ENCODE measurements at places on chromosomes 4 and X. TPM values are rescaled to one million over a fixed set of nuclear protein-coding genes. Genes with fewer than 3 reads are reported as not detected.
A peak's percentile ranks its signal among the peaks of the same experiment; 100 is the strongest.

GRCh38 chr4:139229534-139230039, 50.4 kb downstream of the MGARP start:
- no peaks in the 10 kb centered on the region for H3K4me1 ChIP-seq
- H3K27ac ChIP-seq: no peak overlapping the region
- no peak overlapping the region for H3K4me3 ChIP-seq
- no peaks in the 10 kb centered on the region for H3K36me3 ChIP-seq
- no peaks in the 10 kb centered on the region for H3K27me3 ChIP-seq
- peak; percentile 81 for DNase-seq

- H3K27ac ChIP-seq: peak overlapping the region; percentile 87
- DNase-seq: peak; percentile 17
- H3K4me3 ChIP-seq: peak overlapping the region; percentile 88
- H3K27me3 ChIP-seq: no peaks in the 10 kb centered on the region
- no peaks in the 10 kb centered on the region for H3K4me1 ChIP-seq
- H3K36me3 ChIP-seq: no peaks in the 10 kb centered on the region
Measured at GRCh38 chr4:77819404-77819842, 255 bp upstream of the CNOT6L start.

GRCh38 chr4:170001745-170002267, 24.4 kb downstream of the MFAP3L start:
- no peaks in the 10 kb centered on the region for H3K4me1 ChIP-seq
- no peaks in the 10 kb centered on the region for H3K27me3 ChIP-seq
- H3K4me3 ChIP-seq: no peak overlapping the region
- no peak for DNase-seq
- H3K27ac ChIP-seq: no peak overlapping the region

DNA sequence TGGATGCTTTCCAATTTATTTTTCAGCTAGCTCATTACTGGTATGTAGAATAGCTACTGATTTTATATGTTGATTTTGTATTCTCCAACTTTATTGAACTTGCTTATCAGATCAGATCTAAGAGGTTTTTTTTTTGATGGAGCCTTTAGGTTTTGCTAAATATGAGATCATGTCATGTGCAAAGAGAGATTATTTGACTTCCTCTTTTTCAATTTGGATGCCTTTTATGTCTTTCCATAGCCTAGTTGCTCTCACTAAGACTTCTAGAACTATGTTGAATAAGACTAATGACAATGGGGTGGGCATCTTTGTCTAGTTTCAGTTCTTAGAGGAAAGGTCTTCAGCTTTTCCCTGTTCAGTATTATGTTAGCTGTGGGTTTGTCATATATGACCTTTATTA, 11.7 kb downstream of the MAGEE1 start:
- H3K27me3 ChIP-seq: no peaks in the 10 kb centered on the region
- DNase-seq: no peak
- H3K36me3 ChIP-seq: no peaks in the 10 kb centered on the region
- no peak overlapping the region for H3K4me3 ChIP-seq

DNA sequence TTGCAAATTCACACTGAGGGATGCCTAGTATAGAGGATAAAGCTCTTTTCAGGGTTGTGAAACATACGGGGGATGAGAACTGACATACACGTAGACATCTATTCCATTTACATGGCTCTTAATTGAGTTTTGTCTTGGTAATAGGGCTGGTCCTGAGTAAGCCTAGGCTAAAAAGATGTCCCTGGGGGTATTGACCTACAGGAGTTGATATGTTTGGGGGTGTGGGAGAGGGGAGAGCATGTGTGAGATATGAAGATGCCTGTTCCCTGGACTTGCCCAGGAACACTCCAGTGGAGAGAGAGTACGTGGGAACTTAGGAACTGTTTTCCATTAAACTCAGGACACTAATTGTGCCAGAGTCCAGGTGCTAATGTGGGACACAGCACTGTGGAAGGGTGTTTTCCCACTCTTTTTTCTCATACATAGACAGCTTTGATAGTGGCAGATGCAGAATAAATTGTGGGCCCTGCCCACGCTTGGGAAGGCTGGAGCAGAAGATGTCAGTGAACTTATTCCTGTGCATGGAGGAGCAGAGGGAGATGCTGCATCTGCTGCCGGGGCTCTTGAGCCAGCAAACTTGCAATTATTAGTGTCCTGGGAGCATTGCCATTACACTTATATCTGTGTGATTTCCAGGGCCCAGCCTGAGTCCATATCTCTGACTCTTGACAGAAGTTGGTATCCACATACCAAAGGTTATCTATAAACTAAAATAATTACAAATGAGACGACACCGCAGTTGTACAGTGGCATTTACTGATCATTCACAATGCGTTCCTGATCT, 20.7 kb downstream of the SYNPO2 start:
- DNase-seq: no peak
- no peaks in the 10 kb centered on the region for H3K27me3 ChIP-seq
- H3K4me1 ChIP-seq: no peaks in the 10 kb centered on the region
- H3K4me3 ChIP-seq: no peak overlapping the region
- H3K36me3 ChIP-seq: no peaks in the 10 kb centered on the region
- no peak overlapping the region for H3K27ac ChIP-seq

- H3K36me3 ChIP-seq: no peaks in the 10 kb centered on the region
- no peak overlapping the region for H3K4me3 ChIP-seq
- H3K4me1 ChIP-seq: no peaks in the 10 kb centered on the region
- no peaks in the 10 kb centered on the region for H3K27me3 ChIP-seq
Measured at GRCh38 chrX:129746557-129747470, 8.0 kb downstream of the XPNPEP2 start.

DNA sequence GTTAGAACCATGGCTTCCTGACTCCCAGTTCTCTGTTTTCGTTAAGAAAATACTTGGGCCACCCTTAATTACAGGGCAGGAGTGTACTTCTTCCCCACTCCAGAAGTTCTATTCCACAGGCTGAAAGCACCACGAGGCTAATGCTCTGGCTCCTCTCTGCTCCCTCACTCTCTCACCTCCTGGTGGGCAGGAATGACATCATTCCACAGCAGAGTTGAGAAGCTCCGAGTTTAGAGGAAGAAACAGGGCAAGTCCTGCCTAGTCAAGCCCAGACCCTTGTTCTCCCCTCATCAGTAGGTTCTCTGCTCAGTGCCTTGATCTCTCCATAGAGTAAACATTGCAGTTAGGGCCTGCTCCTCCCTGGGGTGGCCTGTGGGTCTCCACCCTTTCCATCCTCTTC, 343.8 kb upstream of the CLNK start:
- no peaks in the 10 kb centered on the region for H3K27me3 ChIP-seq
- DNase-seq: no peak
- H3K27ac ChIP-seq: no peak overlapping the region
- H3K36me3 ChIP-seq: no peaks in the 10 kb centered on the region
- H3K4me3 ChIP-seq: no peak overlapping the region
- H3K4me1 ChIP-seq: no peaks in the 10 kb centered on the region

DNA sequence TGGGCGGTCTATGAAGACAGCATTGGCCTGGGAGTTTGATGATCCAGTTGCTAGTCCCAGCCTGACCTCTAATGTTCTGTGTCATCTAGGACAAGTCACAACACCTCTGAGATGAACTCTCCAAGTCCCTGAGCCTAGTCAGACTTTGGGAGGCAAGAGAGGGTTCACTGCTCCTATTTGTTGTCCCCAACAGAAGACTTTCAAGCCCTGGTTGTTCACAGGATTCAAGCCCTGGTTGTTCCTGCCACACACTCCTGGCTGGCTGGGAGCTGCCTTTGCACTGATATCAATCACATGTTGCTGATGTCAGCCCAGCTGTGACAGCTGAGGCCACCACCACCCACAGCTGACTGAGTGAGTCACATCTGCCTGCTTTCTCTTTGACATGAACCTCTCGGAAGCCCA, 253.2 kb upstream of the RASGEF1B start:
- H3K27ac ChIP-seq: no peak overlapping the region
- H3K4me3 ChIP-seq: no peak overlapping the region

DNA sequence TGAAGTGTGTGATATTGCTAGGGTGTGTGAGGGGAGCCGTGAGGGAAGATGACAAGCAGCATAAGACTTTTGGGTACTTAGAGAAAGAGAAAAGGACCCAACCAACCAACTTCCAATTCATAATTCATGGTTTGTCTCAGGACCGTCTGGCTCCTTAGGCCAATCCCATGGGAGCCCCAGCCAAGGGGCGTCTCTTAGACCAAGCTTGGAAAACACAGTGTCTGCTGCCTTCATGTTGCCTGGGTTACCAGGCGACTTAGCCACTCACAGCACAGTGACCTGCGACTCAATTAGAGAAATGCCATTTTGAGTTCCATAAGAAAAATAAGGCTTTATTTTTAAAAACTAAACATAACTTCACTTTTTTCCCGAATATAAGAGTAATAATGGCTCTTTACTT, 32.7 kb downstream of the BST1 start:
- H3K4me3 ChIP-seq: no peak overlapping the region
- no peak for DNase-seq
- H3K27ac ChIP-seq: no peak overlapping the region

GRCh38 chrX:13432414-13433297, 112.8 kb upstream of the ATXN3L start:
- no peaks in the 10 kb centered on the region for H3K36me3 ChIP-seq
- no peak overlapping the region for H3K4me3 ChIP-seq
- H3K27me3 ChIP-seq: no peaks in the 10 kb centered on the region
- DNase-seq: peak; percentile 98

DNA sequence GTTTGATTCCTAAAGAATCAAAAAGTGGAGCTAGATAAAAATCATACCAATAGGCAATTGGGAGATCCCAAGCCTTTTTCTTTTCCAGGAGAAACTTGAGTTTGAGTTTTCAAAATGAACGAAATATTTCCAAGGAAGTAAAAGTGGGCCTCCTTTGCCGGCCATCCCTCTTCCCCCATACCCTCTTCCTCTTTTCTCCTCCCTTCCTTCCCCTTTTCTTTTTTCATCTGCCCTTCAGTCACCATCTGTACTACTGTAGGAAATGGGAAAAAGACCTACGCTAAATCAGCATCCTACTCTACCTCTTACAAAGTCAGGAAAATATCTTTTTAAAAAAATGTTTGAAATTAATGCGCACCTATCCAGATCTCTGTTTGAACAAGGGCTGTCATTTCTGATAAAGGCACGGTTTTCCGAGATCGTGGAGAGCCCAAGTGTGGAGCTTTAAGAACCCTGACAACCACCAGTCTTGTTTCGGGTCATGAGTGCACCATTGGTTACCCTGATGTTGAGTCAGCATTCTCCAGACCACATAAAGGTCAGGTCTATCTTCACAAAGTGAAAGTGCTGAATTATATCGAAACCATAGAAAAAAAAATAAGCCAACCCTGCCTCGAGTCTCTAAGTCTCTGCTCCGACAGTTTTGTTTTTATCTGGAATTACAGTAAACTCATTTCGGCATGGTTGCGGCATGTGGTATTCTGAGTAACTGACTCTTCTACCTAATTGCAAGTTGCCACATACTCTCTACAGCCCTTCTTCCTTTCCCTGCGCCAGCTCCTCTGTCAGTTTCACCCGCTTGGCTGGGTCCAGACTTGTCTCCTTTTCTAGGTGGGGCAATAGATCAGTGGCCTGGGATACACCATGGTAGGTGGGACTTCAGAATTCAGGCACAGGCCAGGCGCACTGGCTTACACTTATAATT, 140.2 kb upstream of the KLF3 start:
- H3K4me1 ChIP-seq: no peaks in the 10 kb centered on the region
- no peaks in the 10 kb centered on the region for H3K36me3 ChIP-seq
- H3K4me3 ChIP-seq: no peak overlapping the region
- no peak overlapping the region for H3K27ac ChIP-seq

GRCh38 chr4:85682391-85682790, 207.4 kb downstream of the ARHGAP24 start:
- no peak overlapping the region for H3K27ac ChIP-seq
- H3K4me3 ChIP-seq: no peak overlapping the region
- no peaks in the 10 kb centered on the region for H3K27me3 ChIP-seq
- no peak for DNase-seq
- H3K4me1 ChIP-seq: no peaks in the 10 kb centered on the region
- H3K36me3 ChIP-seq: no peaks in the 10 kb centered on the region

Gene ETDA
- not detected for total RNA-seq

Gene NMU
- total RNA-seq: not detected

DNA sequence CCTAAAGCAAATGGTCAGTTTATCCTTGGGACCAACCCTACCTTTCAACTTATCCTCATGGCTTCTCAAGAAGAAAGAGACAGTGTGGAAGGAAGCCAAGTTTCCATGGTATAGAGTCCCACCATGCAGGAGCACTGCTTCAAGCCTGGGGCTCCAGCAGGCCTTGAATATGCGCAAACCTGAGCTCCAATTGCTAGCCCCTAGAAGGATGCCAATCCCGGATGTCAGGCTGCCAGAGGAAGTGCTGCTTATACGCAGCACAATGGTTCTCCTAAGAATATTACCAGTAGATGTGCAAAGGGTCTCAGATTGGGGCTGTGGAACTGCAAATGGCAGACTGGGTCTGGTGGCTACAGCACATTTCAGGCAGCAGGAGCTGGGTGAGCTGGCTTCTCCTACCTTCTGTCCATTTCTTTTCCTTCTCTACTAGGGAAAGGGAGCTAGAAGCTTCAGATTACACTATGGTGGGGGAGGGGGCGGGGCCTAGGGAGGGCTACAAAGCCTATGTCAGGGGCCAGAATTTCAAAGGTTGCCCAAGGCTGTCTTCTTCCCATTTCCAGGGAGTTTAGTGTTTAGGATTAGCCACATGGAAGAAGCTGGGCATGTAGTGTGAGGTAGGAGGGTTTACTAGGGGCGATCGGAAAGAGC, 40.7 kb upstream of the CITED1 start:
- no peaks in the 10 kb centered on the region for H3K36me3 ChIP-seq
- no peak overlapping the region for H3K4me3 ChIP-seq
- no peak overlapping the region for H3K27ac ChIP-seq
- no peaks in the 10 kb centered on the region for H3K27me3 ChIP-seq

GRCh38 chr4:73308286-73308685, 49.7 kb upstream of the ANKRD17 start:
- H3K36me3 ChIP-seq: no peaks in the 10 kb centered on the region
- peak overlapping the region; percentile 23 for H3K27ac ChIP-seq
- H3K4me3 ChIP-seq: no peak overlapping the region
- no peaks in the 10 kb centered on the region for H3K27me3 ChIP-seq
- peak; percentile 51 for DNase-seq

GRCh38 chr4:2168469-2169319, 73.2 kb downstream of the HAUS3 start:
- H3K27ac ChIP-seq: no peak overlapping the region
- no peak overlapping the region for H3K4me3 ChIP-seq
- H3K27me3 ChIP-seq: no peaks in the 10 kb centered on the region
- H3K36me3 ChIP-seq: no peaks in the 10 kb centered on the region
- DNase-seq: no peak
- H3K4me1 ChIP-seq: no peaks in the 10 kb centered on the region

GRCh38 chrX:148380650-148381561, 119.5 kb upstream of the AFF2 start:
- H3K27me3 ChIP-seq: no peaks in the 10 kb centered on the region
- H3K4me1 ChIP-seq: no peaks in the 10 kb centered on the region
- no peaks in the 10 kb centered on the region for H3K36me3 ChIP-seq
- no peak overlapping the region for H3K4me3 ChIP-seq
- DNase-seq: no peak

Gene LGI2
- under 0.01 TPM for total RNA-seq

DNA sequence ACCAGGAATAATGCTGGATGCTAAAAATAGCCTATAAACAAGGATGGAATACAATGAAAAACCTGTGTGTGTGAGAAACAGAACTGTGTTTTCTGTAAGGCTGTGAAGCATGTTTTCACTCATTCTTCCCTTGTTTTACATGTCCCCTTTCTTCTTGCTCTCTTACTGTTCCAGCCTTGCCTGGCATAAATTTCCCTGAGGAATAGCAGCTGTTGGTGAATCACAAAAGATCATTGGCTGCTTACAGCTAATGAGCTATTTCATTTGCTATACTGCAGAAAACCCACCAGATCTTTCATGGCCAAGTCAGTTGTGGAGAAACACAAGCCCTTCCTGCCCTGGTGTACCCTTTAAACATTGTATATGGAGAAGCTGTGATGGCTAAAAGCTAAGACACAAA, 91.1 kb downstream of the LDB2 start:
- H3K4me1 ChIP-seq: no peaks in the 10 kb centered on the region
- H3K27me3 ChIP-seq: no peaks in the 10 kb centered on the region

All from fibroblast of lung (primary cell).